ENCODE measurements at places on chromosomes 7 and 10.

- DNase-seq, result no peak
Observed at GRCh38 chr7:70082099-70082611, 483.9 kb downstream of the AUTS2 start.

- no peak for DNase-seq
Observed at GRCh38 chr10:132575320-132576201, 38.0 kb downstream of the INPP5A start.

DNA sequence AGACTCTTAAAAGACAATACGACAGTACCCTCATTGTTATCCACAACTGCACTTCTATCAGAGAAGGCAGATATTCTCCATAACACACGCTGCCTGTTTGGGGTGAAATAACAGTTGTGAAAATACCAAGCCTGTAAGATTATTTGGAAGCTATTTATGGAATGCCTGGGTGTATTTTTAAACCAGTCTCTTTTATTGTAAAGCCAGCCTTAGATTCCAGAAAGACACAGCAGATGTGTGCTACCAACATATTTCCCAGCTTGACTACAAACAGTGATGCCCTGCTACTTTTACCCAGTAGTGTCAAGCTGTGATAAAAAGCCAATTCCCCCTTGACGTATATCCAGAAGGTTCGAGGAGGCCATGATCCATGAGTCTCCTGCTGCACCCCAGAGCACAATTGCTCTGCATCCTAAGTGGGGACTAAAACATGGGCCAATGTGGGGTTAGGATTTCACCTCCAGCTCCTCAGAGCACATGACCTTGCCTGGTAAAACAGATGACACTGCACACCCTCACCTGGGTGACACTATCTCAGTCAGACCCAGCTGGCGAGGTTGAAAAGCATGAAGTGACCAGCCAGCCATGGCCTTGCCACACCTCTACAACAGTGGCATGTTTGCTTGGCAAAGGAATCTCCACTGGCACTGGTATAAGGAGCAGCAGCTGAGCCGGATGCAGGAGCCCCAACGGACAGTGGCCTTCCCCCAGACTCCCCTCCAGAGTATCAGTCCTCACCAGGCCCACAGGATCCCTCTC lies 62.2 kb downstream of the GFRA1 start:
- no peak for DNase-seq

DNA sequence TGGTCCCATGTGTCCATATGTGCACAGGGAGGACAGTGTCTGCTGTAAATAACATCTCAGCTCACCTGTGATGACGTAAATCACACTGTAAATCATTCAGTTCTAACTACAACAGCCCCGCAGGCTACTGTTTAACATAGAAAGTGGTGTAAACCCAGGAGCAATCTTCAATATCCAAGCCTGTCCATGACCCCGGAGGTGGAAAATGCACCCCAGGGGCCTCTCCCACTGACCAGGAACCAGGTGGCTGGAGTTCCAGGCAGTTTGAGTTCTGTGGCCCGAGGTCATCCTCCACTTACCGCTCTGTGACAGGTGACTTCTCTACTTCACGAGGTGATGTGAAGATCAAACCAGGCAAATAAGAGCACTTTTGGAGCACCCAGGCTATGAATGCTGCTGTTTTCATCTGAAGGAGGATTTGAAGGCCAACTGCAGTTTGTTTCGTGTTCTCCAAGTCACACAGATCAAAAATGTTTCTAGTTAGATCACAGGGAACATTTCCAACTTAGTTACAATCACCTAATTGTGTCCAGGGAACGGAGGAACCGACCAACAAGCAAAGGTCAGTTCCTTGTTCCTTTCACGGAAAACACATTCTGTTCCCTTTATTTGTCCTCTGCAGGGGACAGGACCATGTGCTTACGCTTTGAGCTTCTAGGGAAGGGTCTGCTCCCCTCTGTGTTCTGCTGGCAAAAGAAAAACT lies 131.8 kb downstream of the WDR37 start:
- no peak for DNase-seq

- no peak for DNase-seq
Observed at GRCh38 chr10:75446508-75446907, 15.1 kb downstream of the LRMDA start.

GRCh38 chr7:13844954-13845353 lies 144.5 kb downstream of the ETV1 start:
- no peak for DNase-seq

- DNase-seq, result no peak
Observed at GRCh38 chr10:60606343-60607080, 171.8 kb upstream of the CDK1 start.

- no peak for DNase-seq
Observed at GRCh38 chr10:44978570-44979280, at the start of gene DEPP1. Gene DEPP1, minus strand, starts transcription at chr10:44978809. Its CDS starts 779 bp downstream, at chr10:44978030.

GRCh38 chr7:114851406-114852061 lies 70.4 kb upstream of the MDFIC start:
- DNase-seq, result no peak

- DNase-seq, result no peak
Observed at GRCh38 chr10:48958598-48959190, 19.1 kb upstream of the LRRC18 start.

- peak; percentile 71 for DNase-seq
Observed at GRCh38 chr10:33193057-33193700, 141.3 kb downstream of the NRP1 start.

DNA sequence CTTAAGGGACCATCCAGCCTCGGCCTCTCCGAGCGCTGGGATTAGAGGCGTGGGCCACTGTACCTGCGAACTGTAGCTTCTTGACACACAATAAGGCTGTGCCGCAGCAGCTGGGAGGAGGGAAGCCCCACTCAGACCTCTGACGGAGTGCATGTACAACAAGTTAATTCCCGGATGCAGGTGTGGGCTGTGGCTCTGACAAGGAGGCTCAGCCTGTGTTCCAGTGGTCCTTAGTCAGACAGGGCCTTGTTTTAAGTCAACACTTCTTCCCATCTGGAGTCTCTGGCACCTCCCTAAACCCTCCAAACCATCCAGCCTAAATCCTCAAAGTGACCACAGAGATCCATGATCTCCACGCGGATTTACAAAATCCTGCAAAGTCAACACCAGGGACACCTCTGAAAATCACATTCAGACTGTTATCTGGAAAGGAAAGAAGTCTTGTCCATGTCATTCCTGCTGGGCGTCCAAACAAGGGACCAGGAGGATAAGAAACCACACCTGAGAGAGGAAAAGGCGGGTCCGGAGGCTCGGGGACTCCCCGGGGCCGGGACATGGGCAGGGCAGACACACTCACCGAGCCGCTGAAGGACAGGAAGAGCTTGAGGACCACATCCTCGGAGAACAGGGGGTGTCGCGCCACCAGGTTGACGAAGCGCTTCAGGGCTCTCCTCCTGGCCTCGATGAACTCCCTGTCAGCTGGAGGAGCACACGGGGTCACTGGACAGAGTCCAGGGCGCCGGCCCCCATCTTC lies 29.4 kb downstream of the NUDT1 start:
- no peak for DNase-seq

DNA sequence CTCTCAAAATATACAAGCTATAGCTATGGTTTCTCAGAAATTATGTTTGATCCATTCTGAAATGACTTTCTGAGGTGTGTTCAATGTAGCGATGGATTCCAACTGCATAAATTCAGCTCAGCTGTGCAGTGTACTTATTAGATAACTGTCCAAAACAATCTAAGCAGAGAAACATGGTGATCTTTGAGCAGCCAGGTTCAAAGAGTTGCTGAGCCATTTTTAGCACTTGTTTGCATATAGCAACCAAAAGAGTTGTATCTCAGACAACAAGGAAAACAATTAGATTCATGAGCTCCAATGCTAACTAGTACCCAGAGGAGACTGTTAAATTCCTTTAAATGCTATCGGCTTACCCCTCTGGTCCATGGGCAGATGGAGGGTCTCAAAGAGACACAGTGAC lies 15.9 kb upstream of the KCNIP2 start:
- no peak for DNase-seq

- no peak for DNase-seq
Observed at GRCh38 chr7:35259523-35259908, 5.6 kb upstream of the TBX20 start.

GRCh38 chr10:60348982-60349381 lies 40.7 kb downstream of the ANK3 start:
- no peak for DNase-seq

- no peak for DNase-seq
Observed at GRCh38 chr7:123271231-123271630, 71.5 kb upstream of the SLC13A1 start.

DNA sequence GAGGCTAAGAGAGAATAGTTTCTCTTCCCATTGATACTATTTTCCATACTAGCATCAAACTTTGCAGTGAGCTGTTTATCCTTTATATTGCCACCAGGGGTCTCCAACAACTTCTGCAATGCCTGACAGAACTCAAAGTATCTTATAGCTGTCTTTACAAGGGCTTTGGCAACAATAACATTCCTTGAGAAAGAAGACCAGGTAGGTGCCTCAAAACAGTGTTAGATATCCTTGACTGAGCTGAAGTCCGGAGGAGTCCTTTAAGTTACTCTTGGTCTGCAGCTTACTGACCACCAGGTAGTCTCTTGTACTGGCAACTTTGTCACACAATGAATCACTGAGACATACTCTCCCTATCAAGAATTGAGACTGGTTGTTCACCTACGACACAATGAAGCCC lies 30.0 kb upstream of the TES start:
- no peak for DNase-seq

DNA sequence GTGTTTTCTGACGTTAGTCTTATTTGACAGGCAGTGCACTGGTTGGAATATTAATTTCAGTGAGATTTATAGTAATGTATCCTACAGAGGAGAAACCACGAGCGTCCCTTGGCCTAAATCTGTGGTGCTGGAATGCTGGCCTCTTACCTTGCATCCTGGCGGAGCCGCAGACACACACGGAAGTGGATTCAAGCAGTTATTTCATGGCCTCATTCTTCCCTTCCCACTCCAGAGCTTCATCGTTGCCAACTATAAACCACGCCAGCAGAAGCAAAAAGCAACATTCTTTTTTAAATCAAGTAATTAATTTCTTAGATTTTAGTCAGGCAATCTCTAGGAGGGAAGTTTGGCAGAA lies 13.1 kb downstream of the WIPI2 start:
- DNase-seq, result no peak

DNA sequence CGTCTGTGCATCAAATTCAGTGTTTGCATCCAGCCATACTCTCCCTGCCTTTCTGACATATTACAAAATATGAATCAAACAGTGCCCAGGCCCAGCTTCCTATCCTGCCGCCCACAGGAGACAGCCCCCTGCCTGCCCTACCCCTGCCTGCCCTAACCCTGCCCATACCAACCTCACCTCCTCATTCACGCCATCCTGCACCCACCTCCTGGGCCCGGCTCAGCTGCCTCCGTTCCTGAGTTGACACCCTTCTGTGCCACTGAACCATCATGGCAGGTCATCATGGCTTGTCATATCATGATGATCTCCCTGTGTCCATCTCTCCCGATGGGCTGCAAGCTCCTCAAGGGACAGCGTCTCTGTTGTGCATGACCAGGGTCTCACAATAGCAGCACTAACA lies 72.3 kb downstream of the TNS3 start:
- no peak for DNase-seq

- no peak for DNase-seq
Observed at GRCh38 chr10:32949221-32949678, 8.8 kb downstream of the ITGB1 start.

DNA sequence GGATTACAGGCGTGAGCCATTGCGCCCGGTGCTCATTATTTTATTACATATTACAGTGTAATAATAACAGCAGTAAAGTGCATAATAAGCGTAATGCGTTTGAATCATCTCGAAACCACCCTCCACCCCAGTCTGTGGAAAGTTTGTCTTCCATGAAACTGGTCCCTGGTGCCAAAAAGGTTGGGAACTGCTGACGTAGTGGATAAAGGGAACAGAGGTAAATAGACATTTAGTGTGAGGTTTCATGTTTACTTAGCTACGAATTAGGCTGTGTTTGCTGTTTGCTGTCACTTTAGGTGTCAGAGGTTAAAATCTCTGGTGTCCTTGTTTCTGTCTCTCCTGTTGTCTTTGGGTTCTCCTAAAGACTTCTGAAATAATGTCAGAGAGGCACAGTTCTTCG lies 60.3 kb upstream of the SLC39A12 start:
- DNase-seq, result no peak

DNA sequence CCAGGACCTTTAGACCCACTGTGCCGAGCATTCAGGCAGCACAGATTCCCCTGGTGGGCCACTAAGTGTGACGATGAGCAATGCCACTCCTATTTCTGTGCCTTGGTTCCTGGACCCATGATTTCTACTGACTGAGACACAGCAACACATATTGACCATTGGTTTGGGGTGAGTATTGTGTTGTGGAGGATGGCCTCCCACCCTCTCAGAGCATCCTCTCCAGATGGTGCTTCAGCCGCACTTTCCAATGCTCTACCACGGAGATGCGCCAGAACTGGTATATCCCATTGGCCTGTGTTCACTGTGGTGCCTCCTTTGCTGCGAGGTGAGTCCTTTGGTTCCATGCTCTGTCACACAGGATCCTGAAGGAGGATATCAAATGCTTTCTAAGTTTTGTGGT lies 10.1 kb upstream of the GDF10 start:
- no peak for DNase-seq

DNA sequence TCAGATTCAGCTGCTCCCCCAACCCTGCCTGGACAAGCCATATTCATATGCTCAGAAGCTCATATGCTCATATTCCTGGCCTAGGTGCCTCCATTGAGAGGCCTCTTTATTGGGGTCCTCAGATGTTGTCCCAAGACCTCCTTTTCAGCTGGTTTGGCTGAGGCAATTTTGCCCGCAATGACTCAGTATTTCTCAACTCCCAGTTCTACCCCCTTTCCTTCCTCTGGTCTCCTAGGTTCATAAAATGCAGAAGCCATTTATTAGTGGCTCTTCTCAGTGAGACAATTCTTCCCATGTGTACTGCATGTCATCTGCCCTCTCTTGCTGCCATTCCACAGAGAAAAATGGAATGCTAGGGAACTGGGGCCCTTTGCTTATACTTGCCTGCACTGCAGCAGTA lies 110.7 kb downstream of the INHBA start:
- DNase-seq, result no peak

DNA sequence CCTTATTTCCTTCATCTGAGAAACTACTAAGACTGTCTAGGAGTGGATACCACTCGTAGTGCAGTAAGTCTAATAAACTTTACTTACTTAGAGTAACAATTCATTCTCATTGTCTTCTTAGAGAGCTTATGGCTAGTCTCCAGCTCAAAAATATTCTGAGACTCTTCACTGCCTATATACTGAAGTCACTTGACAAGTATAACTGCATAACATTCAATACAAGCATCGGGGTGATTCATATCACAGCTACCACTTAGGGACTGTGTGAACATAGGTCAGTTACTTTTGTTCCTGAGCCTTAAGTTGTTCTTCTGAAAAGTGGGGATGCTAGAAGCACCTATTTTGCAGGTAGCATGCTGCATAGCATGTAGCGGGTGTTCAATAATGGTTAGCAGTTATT lies 111.0 kb downstream of the HTR7 start:
- no peak for DNase-seq
